ENCODE measurements at places on chromosomes 5 and 9.

DNA sequence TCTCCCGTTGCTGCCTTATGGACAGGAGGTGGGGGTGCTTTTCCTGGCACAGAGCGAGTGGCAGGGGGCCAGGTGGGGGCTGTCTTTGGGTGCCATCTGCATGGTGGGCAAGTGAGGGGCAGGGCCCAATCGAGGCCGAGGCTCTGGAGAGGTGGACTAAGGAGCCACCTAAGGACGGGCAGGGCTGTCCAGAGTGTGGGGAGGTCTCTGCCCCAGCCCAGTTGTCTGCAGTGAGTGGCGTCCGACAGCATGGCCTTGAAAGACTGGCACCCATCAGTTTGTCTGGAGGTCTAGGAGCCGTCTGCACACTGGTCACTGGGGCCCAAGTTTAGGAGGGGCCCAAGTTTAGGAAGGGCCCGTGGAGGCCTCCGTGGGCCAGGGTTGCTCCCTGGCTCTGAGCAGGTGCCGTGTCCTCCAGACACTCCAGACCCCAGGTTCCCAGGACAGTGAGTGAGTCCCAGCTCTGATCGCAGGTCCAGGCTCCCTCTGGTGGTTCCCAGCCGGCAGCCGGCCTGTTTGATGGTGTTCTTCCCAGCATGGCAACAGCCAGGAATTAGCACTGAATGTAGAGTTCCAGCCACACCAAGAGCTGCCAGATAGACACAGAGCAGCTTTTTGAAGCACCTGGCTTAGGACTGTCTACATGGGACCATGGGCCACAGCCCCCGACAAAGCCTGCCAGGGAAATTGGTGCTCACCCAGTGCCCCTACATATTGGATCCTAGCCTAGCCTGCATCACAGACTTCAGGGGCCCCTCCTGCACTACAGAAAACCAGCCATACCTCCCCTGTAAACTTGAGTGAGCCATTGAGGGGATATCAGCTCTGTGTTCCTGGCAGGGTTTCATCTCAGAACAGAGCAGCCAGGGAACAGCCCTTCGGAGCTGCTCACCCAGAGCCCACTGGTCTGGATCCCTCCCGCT, 120.9 kb downstream of the WNK2 start:
- DNase-seq = no peak

- no peak for DNase-seq
Observed at GRCh38 chr5:151458314-151458713, 10.9 kb downstream of the SLC36A1 start.

DNA sequence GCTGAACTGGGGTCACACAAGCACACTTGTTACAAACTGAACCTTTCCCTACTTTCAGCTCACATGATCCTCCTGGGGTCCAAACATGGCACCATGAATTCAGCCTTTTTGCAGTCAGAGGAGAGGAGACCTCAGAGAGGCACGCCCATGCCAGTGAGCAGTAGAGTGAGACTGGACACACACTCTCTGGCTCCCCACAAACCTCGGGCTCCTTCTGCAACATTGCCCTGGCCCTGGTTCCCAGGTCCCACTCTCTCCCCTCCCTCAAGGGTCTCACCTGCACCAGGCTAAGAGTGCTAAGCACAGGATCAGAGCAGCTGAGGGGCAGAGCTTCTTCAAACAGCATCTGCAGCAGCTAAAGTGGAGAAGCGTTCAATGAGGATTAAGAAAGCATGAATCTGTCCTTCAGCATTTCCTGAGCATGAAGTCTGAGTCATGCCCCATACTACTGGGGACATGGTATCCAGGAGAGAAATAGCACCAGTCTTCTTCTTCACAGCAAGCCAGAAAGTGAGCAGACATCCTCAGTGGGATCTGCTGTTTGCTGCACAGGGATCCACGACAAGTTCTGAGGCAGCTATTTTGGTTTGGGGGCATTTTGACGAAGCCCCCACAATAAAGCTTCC, 27.2 kb downstream of the SLC35A4 start:
- no peak for DNase-seq

- DNase-seq = no peak
Observed at GRCh38 chr5:37888476-37888875, 48.6 kb upstream of the GDNF start.

DNA sequence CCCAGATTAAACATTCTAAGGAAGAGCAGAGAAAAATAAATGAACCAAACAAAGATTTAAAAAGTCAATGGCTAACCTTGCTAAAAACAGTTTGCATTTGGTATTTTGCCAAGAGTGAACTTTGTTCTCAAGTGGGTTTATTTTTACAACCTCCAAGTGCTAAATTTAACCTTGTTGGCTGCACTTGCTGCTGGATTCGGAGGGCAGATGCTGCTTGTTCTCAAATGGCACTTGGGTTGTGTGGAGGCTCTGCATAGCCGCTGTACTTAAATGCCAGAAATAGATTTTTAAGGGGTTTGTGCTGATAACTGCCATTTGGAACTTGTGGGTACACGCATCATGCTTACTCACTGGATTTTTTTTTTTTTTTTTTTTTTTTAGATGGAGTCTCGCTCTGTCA, 13.3 kb upstream of the SPATA24 start:
- no peak for DNase-seq

- DNase-seq = no peak
Observed at GRCh38 chr5:81513982-81514381, 120.0 kb upstream of the ACOT12 start.

- DNase-seq = no peak
Observed at GRCh38 chr5:155587458-155587857, 573.9 kb downstream of the KIF4B start.
